CD4-positive, alpha-beta memory T cell (primary cell): ENCODE measurements at places on chromosomes 4 and X. TPM values are rescaled to one million over a fixed set of nuclear protein-coding genes. Genes with fewer than 3 reads are reported as not detected.

The FABP2 gene
- not detected for polyA plus RNA-seq

The SSX5 gene
- not detected for polyA plus RNA-seq

The CCDC120 gene
- 0.19 TPM for polyA plus RNA-seq

DNA sequence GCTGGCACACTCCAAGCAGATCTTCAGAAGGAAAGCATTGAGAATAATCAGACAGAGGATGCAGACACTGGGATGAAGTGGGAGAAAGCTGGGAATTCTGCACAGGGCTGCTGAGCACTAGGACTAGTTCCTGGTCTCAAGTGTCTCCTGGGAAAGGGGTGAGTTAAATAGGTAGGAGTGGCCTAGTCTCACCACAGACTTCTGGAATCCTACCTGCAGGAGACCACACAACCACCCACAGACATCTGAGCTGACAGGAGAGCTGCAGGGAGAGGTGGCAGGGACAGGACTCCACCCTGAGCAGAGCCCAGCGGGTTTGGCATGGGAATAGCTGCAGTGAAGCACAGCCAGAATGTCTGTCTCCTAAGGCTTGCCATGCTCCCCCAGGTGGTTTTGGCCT, 95.1 kb upstream of the GALNTL6 start:
- DNase-seq: no peak

DNA sequence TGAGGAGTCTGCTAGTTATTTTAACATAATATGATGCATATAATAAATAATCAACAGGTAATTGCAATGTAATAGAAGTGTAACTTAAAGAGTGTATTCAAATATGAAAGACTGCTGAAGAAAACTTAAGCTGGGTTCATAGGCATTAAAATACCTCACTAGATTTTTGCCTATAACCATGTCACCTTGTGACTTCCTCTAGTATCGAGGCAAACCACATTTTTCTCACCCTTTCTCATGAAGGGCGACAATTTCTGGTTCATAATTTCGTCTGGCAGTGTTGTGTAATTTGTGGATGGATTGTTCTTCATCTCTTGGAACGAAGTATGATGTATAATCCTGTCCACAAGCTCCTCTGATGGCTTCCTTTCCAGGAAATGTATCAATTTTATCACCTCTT, 16.0 kb downstream of the SULT1E1 start:
- DNase-seq: no peak

DNA sequence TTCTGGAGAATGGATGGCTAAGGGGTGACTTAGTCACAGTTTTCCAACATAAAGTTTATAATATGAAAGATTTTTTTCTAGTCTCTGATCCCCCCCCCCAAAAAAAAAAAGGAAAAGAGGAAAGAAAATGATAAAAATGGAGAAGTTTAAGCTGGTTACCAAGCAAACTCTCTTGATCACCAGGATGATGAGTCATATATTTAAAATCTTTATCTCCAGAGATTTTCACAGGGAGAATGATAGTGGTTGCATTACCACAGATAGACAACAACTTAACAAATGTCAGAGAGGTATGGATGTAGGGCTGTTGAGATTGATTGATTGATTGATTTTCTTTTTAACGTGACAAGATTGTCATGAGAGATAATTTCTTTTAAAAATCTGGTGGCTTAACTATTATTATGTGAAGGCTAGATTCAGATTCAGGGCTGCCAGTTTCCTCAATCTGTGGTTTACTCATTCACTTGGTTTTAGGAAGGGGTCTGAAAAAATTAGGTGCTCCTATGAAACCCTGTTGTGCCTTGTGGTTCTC, 13.3 kb upstream of the TEX13C start:
- DNase-seq: no peak

DNA sequence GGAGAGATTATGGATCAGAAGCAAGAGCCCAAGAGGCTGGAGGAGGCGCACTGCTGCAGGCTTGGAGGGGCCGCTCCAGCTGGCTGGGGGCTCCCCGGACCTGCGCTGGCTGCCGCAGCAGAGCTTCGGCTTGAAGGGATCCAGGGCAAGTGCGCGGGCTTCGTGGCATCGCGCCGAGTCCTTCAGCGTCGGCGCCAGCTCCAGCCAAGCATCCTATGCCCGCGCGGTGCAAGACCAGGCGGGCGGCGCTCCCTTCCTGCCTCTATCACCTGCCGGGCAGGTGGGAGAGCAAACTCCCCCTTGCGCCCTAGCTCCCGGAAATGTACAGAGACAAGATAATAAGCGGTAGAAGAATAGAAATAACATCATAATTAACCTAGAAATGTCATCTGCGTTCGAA, 10.5 kb upstream of the UCP1 start:
- DNase-seq: no peak

DNA sequence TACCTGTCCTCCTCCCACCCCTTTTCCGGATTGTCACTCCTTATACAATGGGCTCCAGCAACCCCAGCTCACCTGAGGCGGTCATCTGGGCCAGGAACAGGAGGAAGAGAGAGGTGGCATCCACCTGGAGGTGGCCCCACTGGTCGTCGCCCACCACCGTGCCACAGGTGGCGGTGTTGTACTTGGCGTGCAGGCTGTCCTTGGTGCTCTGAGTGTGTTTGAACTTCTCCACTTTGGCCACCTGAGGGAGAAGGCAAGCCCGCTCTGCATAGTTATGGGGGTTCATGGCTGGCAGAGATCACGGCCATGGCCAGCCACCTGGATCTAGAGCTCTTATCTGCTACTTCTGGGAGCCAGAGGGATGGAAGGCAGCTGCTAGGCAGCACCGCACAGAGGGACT, 32.9 kb downstream of the PHKA2 start:
- DNase-seq: no peak

GRCh38 chr4:54661169-54661568, 3.4 kb downstream of the KIT start:
- DNase-seq: no peak

GRCh38 chr4:158139086-158139485, 33.7 kb downstream of the GASK1B start:
- DNase-seq: no peak

The TCEAL3 gene
- polyA plus RNA-seq: 3.8 TPM

DNA sequence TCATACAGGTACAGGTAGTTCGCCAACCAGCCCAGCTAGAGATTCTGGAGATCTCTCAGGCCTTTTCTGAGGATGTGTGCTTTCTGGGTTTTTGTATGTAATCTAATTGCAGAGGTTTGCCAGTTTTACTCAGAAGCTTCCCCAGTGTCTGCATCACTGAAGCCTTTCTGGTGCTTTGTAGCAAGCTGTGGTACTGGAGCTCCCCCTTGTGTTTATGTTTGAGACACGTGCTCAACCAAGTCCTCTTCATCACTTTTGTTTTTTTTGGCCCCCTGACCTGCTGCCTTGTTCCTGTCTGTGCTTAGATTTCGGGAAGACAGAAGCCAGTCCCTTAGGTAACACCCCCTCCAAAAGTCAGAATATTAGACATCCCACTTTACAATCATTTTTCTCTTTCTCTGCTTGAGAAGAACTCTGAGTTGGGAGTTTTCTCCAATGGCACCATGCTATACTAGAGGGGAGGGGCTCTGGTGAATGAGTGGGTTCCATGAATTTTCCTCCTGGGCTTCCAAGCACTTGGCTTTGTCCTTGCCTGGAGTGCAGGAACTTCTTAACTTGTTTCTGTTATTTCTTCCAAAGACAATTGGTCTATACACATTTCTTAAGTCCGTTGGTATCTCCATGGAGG, 128.4 kb upstream of the TBC1D9 start:
- no peak for DNase-seq

DNA sequence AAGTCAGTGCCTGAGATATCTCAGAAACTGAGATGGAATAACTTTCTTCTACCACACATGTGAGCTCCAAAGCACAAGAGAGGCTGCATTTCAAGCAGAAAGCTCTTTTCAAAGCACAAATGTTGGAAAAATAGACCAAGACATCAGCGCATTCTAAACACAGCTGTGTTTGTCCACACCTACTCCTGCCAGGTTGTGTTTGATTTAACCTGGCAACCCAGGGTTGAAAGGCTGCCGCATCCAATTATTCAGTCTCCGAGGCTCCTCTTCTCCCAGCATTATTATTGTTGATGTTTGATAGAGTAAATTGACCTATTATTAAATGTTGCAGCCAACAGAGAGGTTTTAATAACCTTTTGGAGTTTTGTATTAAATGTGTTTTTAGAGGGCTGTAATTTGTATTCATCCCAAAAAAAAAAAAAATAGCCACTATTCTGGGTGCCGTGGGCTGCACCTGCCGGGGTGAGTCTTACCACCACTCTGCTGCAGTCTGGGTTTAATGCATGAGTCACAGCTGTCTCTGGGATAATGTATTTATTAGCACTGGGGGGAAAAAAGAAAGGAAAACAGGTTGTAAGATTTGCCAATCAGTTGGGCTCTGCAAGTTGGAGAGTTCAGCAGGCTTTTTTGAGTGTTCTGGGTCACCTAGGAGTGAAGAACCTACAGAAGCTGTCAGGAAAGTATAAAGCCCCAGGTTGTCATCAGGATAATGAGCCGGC, 105.2 kb upstream of the NOCT start:
- DNase-seq: no peak

GRCh38 chrX:28124416-28124815, 143.2 kb upstream of the DCAF8L1 start:
- no peak for DNase-seq

GRCh38 chr4:90845777-90846176, 718.6 kb downstream of the CCSER1 start:
- DNase-seq: no peak

The SLC49A3 gene
- not detected for polyA plus RNA-seq

GRCh38 chrX:130680164-130681035, 222.6 kb downstream of the ENOX2 start:
- DNase-seq: no peak

GRCh38 chr4:157527954-157528353, 307.4 kb downstream of the GRIA2 start:
- no peak for DNase-seq

GRCh38 chrX:79095441-79096041, 48.9 kb upstream of the GPR174 start:
- no peak for DNase-seq

- DNase-seq: no peak
Observed at GRCh38 chr4:76690011-76690905, 207.7 kb downstream of the SOWAHB start.

- no peak for DNase-seq
Observed at GRCh38 chr4:157291071-157291470, 70.5 kb downstream of the GRIA2 start.

The EDNRA gene
- not detected for polyA plus RNA-seq

- DNase-seq: no peak
Observed at GRCh38 chr4:102815981-102816380, 11.4 kb downstream of the UBE2D3 start.

DNA sequence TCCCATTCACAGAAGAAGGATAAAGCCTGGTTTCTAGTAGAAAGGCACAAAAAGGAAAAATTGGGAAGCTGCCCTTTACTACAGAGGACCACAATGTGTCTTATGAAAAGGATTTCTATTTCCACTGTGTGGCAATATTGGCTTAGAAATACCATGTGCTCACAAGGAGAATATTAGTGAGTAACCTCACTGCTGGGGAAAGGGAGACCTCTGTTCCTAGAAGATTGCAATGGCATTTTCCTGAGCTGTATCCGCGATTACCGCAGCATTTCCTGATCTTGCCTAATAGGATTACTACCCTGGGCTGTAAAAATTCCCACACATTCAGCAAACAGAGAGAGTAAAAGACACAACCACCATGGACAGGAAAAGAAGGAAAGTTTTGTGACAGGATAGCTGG, 308.8 kb upstream of the TECRL start:
- DNase-seq: no peak

GRCh38 chr4:76376534-76376933, 44.4 kb downstream of the CCDC158 start:
- no peak for DNase-seq

DNA sequence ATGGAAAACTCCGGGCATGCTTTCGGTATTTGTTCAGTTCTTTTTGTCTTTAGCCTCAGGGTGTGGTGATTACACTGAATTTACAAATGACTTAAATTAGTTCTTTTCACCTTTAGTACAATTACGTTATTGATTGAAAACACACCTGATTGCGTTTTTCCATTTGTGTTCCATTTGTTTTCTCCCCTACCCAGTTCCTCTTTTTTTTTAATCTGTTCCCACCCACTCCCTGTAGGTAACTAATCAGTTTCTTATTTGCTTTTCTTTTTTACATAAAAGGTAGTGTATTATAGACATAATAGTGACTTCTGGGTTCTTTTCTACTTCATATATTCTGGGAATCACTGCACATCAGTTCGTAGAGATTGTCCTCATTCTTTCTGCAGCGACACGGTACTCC, 53.4 kb downstream of the TNIP2 start:
- no peak for DNase-seq

The PAGE4 gene
- polyA plus RNA-seq: not detected

GRCh38 chr4:166594326-166594946, 639.9 kb downstream of the SPOCK3 start:
- no peak for DNase-seq

The DUSP21 gene
- polyA plus RNA-seq: not detected

The ADGRL3 gene
- not detected for polyA plus RNA-seq

- no peak for DNase-seq
Observed at GRCh38 chrX:154800478-154801210, 4.6 kb downstream of the MPP1 start.

DNA sequence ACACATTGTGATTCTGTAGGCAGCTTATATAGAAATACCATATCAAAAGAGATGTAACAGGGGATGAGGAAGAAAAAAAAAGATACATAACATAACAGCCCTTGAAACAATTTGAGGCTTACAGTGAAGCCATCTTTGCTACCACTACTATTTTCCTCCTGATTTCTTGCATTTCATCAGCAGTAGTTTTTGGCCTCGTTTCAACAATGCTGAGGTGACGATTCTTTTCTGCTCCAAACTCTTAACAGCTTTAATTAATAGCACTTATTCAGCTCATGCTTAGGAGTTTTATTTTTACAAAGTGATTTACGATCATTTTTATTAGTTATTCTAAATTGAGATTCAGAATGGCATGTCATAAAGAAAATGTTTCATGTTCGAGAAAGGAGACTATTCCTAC, 163.2 kb downstream of the DCK start:
- DNase-seq: no peak

The RAI2 gene
- polyA plus RNA-seq: 0.34 TPM

- DNase-seq: no peak
Observed at GRCh38 chrX:108148524-108148923, 56.9 kb downstream of the ATG4A start.

The MTNR1A gene
- not detected for polyA plus RNA-seq

The RNF175 gene
- polyA plus RNA-seq: 0.59 TPM

The AFM gene
- polyA plus RNA-seq: not detected

GRCh38 chrX:45900766-45901615, 644.2 kb downstream of the ZNF674 start:
- no peak for DNase-seq

The ITGB1BP2 gene
- polyA plus RNA-seq: not detected

DNA sequence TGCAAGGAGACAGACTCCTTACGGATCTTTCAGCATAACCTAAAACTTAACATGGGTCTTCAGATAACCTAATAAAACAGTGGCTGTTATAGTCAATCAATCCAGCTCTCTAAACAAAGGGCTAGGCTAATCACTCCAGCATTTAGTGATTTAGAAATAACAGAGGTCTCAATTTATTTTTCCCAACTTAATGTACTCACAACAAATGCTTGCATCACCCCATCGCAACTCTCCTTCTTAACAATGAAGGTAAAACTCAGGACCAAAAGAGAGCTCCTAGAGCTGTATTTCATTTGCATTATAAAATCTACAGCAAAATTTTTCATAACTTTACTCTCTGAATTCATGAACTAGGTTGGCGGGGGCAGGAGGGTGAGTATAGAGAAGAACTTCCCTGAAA, 1.1 kb downstream of the LIN54 start:
- no peak for DNase-seq
